Fibroblast of lung (primary cell): ENCODE measurements at places on chromosomes 13 and 19. TPM values are rescaled to one million over a fixed set of nuclear protein-coding genes. Genes with fewer than 3 reads are reported as not detected.
A peak's percentile ranks its signal among the peaks of the same experiment; 100 is the strongest.

DNA sequence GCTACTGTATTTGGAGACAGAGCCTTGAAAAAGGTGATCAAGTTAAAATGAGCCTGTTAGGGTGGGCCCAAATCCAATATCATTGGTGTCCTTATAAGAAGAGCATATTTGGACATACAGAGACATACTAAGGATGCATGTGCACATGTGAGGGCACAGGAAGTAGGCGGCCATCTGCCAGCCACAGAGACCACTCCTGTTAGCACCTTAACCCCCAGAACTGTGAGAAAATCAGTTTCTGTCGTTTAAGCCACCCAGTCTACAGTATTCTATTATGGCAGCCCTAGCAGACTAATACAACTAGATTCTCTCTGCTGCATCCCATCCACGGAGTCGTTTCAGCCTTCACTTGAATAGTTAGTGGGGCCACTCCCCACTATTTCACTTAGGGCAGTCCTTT, 39.4 kb upstream of the DGKH start:
- no peaks in the 10 kb centered on the region for H3K4me1 ChIP-seq
- DNase-seq, result no peak
- no peaks in the 10 kb centered on the region for H3K36me3 ChIP-seq
- H3K27me3 ChIP-seq, result no peaks in the 10 kb centered on the region
- no peak overlapping the region for H3K4me3 ChIP-seq

DNA sequence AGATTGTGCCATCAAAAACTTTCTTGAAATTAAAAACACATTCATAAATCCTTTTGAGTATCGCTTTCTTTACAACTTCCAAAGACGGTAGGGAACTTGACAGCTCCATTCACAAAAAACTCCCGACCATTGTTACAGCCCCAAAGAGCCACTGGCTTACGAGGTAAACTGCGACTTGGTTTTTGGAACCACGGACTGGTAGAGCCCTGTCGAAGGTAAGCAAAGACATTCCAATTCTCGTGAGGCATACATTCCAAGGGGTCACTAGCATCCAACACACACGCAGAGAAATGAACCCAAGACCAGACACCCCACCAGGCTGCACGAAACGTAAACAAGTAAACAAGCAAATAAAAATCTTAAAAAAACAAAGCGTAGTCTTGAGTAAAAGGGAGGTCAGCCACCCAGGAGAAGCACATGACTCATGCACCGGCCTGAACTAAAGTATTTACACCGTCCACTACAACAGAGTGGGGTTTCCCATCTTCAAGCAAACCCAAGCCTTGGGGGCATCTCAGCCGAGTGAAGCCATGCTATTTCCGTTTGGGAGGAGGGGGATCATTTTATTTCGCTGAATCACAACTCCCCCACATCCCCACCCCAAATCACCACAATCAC, 1.4 kb downstream of the BRD4 start:
- peak overlapping the region; percentile 95 for H3K4me3 ChIP-seq
- H3K36me3 ChIP-seq, result no peaks in the 10 kb centered on the region
- H3K4me1 ChIP-seq, result peaks cover 13% of the 10 kb centered on the region
- peak; percentile 86 for DNase-seq

DNA sequence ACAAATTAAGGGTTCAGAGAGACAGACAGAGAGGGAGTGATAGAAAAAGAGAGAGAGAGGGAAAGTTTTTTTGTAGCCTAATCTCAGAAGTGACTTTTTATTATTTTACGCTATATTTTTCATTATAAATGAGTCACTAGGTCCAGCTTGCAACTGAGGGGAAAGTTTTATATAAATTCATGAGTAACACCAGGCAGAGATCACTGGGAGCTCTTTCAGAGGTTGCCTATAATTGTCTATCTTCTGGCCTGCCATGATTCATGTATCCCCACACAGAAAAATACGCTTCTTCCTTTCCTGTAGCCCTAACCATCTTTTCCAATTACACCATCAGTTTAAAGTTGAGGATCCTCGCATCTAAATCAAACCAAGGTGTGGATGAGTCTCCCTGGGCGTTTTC, 467.9 kb downstream of the SLITRK1 start:
- no peaks in the 10 kb centered on the region for H3K4me1 ChIP-seq
- no peaks in the 10 kb centered on the region for H3K36me3 ChIP-seq
- no peak overlapping the region for H3K4me3 ChIP-seq

ADGRL1 gene
- 3.1 and 3.5 TPM in 2 replicates for total RNA-seq

DNA sequence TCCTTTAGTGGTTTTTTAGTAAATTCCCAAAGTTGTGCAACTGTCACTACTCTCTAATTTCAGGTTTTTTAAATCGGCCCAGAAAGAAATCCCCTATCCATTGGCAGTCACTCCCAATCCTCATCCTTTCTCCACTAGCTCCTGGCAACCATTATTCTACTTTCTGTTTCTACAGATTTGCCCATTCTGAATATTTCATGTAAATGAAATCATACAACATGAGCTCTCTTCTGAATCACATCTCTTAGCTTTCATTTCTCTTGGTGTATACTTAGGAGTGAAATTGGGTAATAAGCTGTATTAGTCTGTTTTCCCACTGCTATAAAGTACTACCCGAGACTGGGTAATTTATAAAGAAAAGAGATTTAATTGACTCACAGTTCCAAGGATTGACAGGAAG, 9.7 kb upstream of the ZNF223 start:
- H3K27me3 ChIP-seq, result no peaks in the 10 kb centered on the region
- H3K4me1 ChIP-seq, result no peaks in the 10 kb centered on the region
- no peak for DNase-seq
- no peaks in the 10 kb centered on the region for H3K36me3 ChIP-seq
- H3K4me3 ChIP-seq, result no peak overlapping the region

DNA sequence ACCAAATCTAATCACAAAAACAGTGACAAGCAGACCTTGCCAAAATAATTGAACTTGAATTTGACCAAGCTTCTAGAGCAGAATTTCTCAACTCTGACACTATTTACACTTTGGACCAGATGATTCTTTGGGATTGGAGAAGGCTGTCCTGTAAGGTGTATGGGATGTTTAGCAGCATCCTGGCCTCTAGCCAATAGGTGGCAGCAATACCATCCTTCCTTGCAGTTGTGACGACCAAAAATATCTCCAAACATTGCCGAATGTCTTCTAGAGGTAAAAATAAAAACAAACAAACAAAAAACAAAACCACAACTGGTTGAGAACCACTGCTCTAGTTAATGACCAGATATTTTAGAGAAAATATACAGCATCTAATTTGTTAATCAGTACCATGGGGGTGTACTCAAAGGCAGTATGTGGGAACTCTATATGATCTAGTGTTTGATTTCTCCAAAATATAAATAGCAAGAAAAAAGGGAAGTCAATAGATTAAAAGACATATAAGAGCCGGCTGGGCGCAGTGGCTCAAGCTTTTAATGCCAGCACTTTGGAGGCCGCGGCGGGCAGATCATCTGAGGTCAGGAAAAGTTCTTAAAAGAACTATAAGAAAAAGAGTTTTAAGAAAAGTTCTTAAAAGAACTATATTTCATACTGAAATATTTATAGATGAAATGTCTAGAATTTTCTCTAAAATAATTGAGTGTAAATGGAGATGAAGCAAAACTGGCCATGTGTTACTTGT, 60.9 kb upstream of the ZNF527 start:
- H3K4me1 ChIP-seq, result no peaks in the 10 kb centered on the region
- no peaks in the 10 kb centered on the region for H3K36me3 ChIP-seq
- H3K27ac ChIP-seq, result no peak overlapping the region
- no peak for DNase-seq
- H3K27me3 ChIP-seq, result no peaks in the 10 kb centered on the region

DNA sequence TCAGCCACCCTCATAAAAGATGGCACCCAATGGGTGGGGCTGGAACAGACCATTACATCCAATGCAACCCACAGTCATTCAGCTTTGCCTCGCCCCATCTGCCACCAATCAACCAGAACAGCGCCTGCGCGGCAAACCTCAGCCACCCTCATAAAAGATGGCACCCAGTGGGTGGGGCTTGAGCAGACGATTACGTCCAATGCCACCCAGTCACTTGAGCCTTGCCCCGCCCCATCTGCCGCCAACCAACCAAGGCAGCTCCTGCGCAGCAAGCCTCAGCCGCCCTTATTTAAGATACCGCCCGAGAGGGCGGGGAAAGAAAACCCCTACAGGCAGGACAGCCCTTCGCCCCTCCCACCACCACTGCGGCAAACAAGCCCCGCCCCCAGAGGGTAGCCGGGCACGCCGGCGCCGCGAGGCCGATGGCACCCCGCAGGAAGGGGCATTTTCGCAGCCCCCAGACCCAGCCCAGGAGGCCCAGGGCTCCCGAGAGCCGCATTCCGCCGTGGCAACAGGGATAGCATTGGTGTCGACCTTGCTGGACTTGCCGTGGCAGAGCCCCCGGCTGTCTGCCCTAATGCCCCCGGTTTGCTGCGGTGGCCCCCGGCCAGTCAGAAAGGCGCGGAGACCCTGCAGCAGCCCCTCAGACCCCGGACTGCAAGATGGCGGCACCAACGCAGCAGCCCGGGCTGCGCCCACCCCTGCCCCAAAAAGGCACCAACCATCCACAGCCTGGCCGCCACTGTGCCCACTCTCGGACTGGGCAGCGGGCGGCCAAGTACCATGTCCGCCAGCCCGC, 675 bp downstream of the PEG3 start:
- no peak overlapping the region for H3K27ac ChIP-seq
- H3K4me1 ChIP-seq, result no peaks in the 10 kb centered on the region
- no peaks in the 10 kb centered on the region for H3K36me3 ChIP-seq
- peak overlapping the region; percentile 20 for H3K4me3 ChIP-seq
- DNase-seq, result peak; percentile 91

DNA sequence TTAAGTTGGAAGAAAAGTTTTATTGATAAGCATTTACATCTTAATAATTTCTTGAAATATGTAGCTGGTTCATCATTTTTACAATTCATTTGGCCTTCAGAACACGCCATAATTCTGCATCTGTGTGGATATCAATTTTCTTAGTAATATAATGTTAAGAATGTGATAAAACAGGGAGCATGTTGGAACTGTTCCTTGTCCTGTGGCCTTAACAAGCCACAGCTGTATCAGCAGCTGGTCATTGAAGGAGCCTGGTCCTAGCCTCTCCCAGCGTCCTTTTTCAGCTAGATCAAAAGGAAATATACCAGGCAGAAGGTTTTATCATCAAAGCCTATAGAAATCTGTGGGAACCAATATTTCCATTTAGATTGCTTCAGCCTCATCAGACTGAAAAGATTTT, 421.8 kb downstream of the SPRY2 start:
- H3K4me3 ChIP-seq, result no peak overlapping the region
- DNase-seq, result no peak
- H3K27ac ChIP-seq, result no peak overlapping the region
- no peaks in the 10 kb centered on the region for H3K36me3 ChIP-seq
- no peaks in the 10 kb centered on the region for H3K27me3 ChIP-seq

NLRP12 gene
- under 0.01 TPM in 1 of 2 replicates, not detected in the other for total RNA-seq

DNA sequence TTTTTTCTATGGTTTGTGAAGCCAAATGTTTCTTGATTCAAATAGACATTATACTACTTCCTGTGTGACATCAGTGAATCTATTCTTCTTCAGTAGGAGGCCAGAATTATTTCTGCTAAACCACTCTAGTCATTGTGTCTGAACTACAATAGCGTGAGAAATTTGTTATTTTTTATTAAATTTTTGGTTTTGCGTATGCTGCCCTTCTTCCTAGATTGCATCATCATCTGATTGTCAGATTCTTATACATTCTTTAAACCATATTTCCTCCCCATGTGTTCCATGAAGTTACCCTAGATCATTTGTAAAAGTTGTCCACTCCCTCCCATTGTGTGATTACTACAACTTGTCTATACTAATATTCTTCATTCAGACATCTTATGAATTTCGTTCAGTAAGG, 187.8 kb upstream of the SPRY2 start:
- H3K4me1 ChIP-seq, result no peaks in the 10 kb centered on the region
- no peak overlapping the region for H3K4me3 ChIP-seq
- DNase-seq, result no peak
- H3K27me3 ChIP-seq, result no peaks in the 10 kb centered on the region
- H3K36me3 ChIP-seq, result no peaks in the 10 kb centered on the region
- no peak overlapping the region for H3K27ac ChIP-seq

DNA sequence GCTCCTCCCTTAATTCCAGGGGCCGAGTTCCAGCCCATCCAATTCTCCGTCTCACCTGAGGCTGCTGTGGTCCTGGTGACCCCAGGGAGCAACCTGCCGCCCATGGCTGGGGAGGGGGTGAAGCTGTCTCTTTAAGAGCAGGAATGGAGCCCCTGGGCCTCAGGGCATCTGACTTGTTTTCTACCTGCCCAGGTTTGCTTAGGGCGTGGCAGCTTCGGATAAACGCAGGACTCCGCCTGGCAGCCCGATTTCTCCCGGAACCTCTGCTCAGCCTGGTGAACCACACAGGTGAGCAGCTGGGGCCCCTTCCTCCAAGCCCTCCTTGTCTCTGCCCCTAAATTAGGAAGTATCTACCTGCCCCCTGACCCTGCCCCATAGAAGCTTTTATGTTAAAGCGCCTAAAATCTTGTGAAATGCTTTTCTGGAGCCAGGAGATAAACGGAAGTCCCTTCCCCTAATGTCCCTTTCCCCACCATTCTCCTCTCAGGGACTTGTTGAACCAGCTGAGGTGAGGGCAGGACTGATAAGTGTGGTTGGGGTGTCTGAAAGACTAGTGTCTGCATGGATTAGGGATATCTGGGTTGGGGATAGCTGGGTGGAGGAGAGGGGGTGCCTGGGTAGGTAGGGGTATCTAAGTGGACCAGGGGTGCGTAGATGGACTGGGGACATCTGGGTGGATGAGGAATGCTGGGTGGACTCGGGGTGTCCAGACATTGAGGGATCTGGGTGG, 614 bp downstream of the FXYD3 start:
- DNase-seq, result no peak
- no peak overlapping the region for H3K4me3 ChIP-seq
- H3K36me3 ChIP-seq, result no peaks in the 10 kb centered on the region
- H3K27me3 ChIP-seq, result no peaks in the 10 kb centered on the region

- H3K27ac ChIP-seq, result no peak overlapping the region
- H3K27me3 ChIP-seq, result no peaks in the 10 kb centered on the region
- no peaks in the 10 kb centered on the region for H3K36me3 ChIP-seq
- no peak overlapping the region for H3K4me3 ChIP-seq
- no peak for DNase-seq
Measured at GRCh38 chr19:46823049-46823448, 27.6 kb downstream of the AP2S1 start.
